Fibroblast of mammary gland (primary cell): ENCODE measurements at places on chromosomes 2 and 18.

DNA sequence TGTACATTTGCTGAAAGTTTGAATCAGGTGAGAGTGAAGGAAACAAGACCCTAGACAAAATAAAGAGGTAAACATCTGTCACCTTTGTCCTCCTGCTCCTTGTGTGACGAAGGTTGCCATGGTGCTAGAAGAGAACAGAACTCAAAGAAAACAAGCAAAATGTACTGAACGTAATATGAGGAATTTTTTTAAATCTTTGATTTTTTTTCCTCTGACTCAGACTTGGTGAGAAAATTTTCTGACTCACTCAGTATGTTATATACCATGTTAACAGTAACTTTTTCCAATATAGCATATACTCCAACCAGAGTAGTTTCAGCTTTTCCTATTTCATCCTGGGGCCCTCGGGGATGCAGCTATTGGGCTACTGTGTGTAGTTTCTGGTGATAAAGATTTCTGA is 2114.6 kb upstream of the PIK3C3 start:
- DNase-seq = peak; percentile 87

- no peak for DNase-seq
Measured at GRCh38 chr2:45220227-45220626, 211.0 kb upstream of the SIX2 start.

- DNase-seq = no peak
Measured at GRCh38 chr2:46278952-46279351, 18.3 kb upstream of the EPAS1 start.

GRCh38 chr18:77205769-77206168 is 43.9 kb upstream of the GALR1 start:
- no peak for DNase-seq

GRCh38 chr2:237858294-237859081 is 935 bp upstream of the RAMP1 start:
- DNase-seq = peak; percentile 87

DNA sequence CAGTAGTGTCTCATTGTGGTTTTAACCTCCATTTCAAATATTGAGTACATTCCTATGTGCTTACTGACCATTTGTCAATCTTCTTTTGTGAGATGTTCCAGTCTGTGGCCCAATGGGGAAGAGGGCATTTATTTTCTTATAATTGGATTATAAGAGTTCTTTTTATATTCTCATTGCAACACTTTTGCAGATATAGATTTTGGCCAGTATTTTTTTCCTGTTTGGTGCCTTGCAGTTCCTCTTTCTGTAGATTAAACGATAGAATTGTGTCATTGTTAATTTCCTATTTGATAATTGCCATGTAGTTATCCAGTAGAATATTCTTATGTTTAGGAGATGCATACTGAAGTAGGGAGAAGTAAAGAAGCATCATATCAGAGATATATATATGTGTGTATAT is 56.4 kb upstream of the CYTIP start:
- DNase-seq = no peak

DNA sequence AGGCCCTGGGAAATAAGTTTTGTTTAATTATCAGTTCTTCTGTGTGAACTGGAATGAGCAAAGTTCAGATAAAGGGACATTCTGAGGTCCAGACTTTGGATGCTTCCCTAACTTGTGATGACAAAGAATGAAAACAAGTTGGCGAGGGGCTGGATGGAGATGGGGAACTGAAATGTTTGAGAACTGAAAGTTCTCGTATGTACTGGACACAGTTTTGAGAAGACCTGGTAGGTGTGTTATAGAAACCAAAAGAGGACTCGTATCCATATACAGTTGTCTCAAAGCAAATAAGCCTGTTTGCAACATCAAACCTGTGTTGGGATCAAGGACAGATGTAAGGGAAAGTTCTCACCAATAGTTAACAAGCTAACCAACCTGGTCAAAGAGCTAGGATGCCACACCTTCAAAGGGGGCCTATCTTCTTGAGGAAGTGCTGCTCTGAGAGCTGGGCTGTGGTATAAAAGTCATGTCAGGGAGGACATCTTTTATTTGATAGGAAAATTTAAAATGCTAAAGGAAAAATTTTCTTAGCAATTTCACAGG is at the start of gene UPP2:
Gene UPP2 (plus strand): TSS at position 493 of the 543 bp plus-strand sequence. CDS start 188 bp downstream, outside the sequence.
- no peak for DNase-seq

DNA sequence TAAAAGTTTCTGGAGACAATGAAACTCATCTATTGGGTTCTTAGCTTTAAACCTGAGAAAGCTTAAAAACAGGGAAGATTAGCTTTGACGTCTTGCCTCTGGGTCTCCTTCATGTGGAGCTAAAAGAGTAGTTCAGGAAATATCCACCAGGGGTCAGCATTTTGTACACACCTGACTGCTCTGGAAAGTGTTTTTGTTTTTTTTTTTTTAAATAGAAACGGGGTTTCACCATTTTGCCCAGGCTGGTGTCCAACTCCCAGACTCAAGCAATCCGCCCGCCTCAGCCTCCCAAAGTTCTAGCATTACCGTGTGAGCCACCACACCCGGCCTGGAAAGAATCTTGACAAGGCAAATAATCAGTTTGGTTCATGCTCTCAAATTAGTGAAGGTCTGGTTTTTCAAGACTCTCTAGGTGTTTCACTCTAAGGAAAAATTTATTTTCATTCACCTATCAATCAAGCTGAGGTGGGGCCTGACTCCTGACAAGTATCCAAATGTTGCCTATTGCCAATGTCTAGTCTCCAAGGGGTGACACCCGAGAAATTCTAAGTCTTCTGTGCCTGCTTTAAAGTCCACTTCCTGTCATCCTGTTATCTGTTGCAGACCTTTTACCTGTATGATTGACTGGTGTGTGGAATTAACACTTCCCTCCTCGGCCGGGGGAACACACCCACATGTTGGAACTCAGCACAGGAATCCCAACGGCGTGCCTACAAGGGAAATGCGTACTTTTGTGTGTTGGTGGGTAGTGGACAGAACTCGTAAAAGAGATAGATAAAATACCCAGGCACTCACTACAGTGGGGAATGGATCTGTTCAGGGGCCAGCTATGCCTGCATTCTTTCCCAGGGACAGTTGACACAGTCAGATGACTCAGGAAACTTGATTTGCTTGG is 11.3 kb downstream of the IL1RN start:
- peak; percentile 71 for DNase-seq

GRCh38 chr2:43872151-43872550 is 33.4 kb downstream of the ABCG8 start:
- DNase-seq = no peak

DNA sequence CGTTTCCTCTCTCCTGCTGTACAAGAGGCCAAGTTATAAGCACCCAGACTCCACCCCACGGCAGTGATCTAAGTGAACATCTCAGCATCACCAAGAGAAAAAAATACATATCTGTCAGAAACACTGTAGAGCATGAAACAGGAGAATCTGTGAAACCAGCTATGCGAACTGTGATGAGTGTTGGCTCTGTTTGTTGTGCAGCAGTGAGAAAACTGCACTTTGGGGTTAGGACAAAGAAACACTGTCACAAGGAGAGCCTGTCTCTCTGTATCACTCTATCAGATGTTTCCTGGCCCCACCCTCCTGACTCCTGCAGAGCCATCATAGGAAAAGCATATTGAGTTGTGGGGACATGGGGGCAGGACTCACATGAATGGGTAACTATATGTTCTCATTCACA is 87.1 kb downstream of the LAMA3 start:
- no peak for DNase-seq

- peak; percentile 50 for DNase-seq
Measured at GRCh38 chr18:47191961-47192360, 15.8 kb upstream of the IER3IP1 start.

DNA sequence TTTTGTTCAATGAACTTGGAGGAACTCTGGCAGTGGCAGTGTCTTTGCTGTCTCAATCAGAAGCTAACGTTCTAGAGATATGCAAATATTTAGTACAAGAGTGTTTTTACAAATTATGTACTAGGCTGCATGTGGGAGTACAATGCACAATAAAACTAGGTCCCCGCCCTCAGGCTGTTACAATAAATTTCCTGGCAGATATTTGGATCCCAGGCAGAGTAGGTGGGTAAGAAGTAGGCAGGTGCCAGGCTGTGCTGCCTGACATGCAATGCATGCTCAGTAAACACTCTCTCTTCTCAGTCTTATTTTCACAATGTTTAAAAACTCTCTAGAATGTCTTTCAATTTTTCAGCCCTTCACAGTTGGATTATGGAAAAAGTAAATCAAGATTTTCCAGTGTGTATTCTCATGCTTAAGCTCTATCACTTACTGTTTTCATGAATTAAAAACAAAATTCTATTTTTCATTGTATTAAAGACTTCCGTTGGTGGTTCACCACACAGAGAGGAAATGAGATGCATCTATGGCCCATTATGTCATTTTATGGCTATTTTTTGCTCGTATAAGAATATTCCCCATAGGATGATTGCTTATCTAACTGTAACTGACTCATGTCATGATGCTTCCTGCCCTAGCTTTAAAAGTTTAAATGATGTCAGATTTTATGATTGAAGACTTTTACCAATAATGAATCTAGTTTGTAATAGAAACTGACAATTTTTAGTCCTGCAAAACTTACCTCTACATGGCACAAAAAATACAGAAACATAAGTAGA is 346.1 kb downstream of the RND3 start:
- no peak for DNase-seq

DNA sequence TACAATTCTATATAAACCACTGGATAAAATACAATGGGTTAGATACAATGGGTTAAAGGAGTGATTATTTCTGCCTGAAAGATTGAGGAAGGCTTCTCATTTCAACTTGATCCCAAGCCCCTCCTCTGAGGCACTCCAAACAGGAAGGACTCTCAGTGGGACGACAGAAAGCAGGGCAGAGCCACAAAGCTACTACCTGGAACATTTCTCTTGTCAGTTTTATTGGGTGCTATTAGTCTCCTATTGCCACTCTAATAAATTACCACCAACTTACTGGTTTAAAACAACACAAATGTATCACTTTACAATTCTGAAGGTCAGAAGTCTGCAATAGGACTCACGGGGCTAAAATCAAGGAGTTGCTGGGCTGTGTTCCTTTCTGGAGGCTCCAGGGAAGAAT is 146.7 kb downstream of the MREG start:
- no peak for DNase-seq

GRCh38 chr2:64639691-64640090 is 14.0 kb downstream of the SERTAD2 start:
- no peak for DNase-seq

- DNase-seq = peak; percentile 84
Measured at GRCh38 chr2:189799531-189799930, 15.3 kb downstream of the PMS1 start.

GRCh38 chr2:2640371-2640770 is 309.3 kb upstream of the MYT1L start:
- DNase-seq = no peak

DNA sequence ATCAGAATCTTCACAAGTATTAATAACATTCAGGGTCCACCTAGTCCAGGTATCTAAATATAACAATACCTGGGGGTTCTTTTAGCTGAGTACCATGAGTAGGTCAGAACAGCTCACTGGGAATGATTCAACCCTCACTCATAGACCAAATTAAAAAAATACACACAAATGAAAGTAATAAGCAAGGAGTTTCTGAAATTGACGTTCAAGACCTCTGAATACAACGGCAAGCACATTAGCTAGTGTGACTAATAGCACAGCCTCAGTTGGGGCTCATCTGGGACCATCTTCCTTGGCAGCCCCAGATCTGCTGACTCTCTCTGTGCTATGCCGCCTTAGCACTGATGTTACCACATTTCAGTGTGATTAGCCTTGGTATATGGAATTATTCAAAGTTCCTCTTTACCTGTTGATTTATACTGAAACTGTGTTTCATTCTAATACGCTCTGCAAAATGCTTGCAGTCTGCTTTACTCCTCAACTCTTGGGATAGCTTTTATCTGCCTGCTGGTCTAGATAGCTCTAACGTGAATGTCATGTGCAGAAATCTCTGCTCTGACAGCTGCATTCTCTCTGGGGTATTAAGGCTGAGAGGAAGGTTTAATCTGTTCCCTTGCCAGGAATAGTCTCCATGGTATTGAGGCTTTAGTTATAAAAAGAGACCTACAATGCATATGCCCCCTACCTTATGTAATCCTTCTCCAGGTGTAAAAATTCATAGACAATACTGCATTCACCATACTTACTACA is 153.3 kb downstream of the METTL4 start:
- peak; percentile 83 for DNase-seq

DNA sequence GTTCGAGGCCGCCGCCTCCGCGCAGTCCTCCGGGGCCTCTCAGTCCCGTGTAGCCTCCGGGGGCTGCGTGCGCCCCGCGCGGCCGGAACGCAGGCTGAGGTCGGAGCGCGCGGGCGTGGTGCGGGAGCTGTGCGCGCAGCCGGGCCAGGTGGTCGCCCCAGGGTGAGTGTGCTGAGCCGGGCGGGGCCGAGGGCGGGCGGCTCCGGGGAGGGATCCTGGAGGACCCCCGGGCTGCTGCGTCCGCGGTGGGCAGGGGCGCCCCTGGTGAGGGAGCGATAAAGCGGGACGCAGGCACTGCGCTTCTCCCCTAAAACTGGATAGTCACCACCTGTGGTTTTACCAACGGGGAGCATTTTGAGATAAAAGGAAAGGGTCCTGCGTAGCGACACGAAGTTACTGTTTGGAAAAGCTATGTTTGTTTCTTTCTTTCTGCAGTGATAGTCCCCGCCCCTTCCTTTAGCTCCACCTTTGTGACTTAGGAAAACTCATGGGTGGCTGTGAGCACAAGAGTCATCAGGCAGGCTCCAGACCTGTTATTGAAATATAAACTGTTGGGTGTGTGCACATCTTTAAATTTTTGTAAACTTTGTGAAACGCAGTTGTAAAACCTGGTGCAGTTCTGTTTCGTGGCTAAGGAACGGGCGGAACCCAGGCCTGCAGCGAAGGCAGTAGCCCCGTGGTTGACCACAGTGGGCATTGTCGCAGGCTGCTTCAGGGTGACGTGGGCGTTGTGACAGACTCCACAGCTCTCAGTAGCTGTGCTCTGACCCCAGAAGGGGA is 687 bp downstream of the CTDP1 start:
- peak; percentile 62 for DNase-seq

- DNase-seq = no peak
Measured at GRCh38 chr2:29022679-29023078, 41.6 kb downstream of the TOGARAM2 start.

DNA sequence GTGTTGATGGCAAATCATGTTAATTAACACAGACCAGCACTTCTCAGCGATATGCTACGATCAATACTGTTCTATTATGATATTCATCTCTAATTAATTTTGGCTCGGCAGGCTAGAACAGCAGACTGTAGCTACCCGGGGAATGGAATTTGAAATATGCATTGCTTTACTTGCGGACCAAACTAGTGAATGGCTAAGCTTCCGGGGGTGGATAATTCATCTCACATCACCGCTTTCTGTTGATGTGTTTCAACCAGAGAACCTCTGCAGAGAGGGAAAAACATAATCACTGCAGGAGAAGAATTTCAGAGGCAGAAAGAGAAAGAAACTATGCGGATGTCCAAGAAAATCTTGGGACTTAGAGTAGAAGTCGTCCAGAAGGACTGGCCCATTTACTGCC is 490.9 kb downstream of the STK39 start:
- no peak for DNase-seq

GRCh38 chr18:49431165-49431962 is 29.1 kb downstream of the DYM start:
- no peak for DNase-seq

GRCh38 chr2:224944707-224945547 is 97.3 kb downstream of the DOCK10 start:
- DNase-seq = no peak

GRCh38 chr2:46188041-46188716 is 109.0 kb upstream of the EPAS1 start:
- no peak for DNase-seq

GRCh38 chr18:24799720-24800119 is 339.3 kb downstream of the HRH4 start:
- DNase-seq = no peak

GRCh38 chr2:8058652-8059051 is 623.2 kb upstream of the ID2 start:
- DNase-seq = no peak
